ENCODE measurements at places on chromosomes 5 and 9. TPM values are rescaled to one million over a fixed set of nuclear protein-coding genes. Genes with fewer than 3 reads are reported as not detected.

Gene TLR4
- 14.9 TPM for total RNA-seq

Gene CCDC187
- not detected for total RNA-seq

Gene NTRK2
- total RNA-seq = 1.4 TPM

Gene DPYSL3
- total RNA-seq = 159 TPM

Gene VCAN
- 65.8 TPM for total RNA-seq

Gene TSC1
- total RNA-seq = 35.3 TPM

Gene NR5A1
- total RNA-seq = not detected

- DNase-seq = peak; percentile 68
- H3K27me3 ChIP-seq = no peaks in the 10 kb centered on the region
- no peaks in the 10 kb centered on the region for H3K4me1 ChIP-seq
- no peak overlapping the region for H3K4me3 ChIP-seq
- no peaks in the 10 kb centered on the region for H3K36me3 ChIP-seq
Measured at GRCh38 chr9:83554278-83554677, 16.1 kb upstream of the FRMD3 start.

- H3K27me3 ChIP-seq = no peaks in the 10 kb centered on the region
- H3K36me3 ChIP-seq = no peaks in the 10 kb centered on the region
- no peak overlapping the region for H3K4me3 ChIP-seq
- no peak for DNase-seq
- H3K4me1 ChIP-seq = no peaks in the 10 kb centered on the region
Measured at GRCh38 chr9:78707481-78707991, 410.6 kb downstream of the PSAT1 start.

- H3K36me3 ChIP-seq = no peaks in the 10 kb centered on the region
- no peak overlapping the region for H3K4me3 ChIP-seq
- peaks cover 25% of the 10 kb centered on the region for H3K4me1 ChIP-seq
- no peaks in the 10 kb centered on the region for H3K27me3 ChIP-seq
- no peak overlapping the region for H3K27ac ChIP-seq
Measured at GRCh38 chr9:5642170-5642569, 13.3 kb downstream of the RIC1 start.

DNA sequence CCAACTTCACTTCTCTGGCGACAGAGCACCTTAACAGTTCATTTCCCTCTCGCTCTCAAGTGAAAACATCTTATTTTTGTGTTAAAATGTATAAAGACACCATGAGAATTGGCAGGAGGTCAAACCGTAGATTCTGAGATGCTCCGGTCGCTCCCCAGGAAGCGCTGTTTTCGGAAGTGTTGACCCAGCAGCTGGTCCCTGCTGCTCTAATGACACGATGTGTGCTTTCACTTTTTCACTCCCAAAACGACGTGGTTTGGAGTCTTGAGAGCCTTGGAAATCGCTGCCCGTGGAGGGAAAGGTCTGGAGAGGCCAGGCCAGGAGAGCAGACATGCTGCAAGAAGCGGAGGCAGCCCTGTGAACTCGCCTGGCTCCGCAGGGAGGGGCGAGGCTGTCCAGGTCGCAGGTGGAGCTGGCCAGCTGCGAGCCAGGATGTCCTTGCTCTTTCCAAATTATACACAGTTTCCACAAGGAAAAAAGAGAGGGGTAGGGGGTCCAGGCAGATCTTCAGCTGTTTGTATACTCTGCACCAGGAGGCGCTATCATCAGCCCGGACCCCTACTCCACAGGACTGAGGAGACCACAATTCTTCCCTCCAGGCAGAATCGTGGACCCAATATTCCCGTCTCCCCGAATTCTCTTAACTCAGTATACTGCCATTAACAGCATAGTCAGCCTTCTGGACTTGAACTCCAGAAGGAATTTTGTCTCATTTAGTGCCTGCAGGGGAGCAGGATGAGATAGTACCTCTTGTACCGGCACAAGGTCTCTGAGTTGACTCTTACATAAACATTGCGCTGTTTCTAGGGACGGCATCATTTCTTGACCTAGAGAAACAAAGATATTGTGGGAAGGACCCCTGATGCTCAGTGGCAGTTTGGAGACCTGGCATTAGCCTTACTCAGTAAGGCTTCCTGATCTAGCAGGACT, 248.6 kb upstream of the ANKRD55 start:
- H3K4me1 ChIP-seq = no peaks in the 10 kb centered on the region
- H3K27me3 ChIP-seq = no peaks in the 10 kb centered on the region
- H3K4me3 ChIP-seq = peak overlapping the region; percentile 47
- H3K27ac ChIP-seq = peak overlapping the region; percentile 85
- DNase-seq = peak; percentile 76
- H3K36me3 ChIP-seq = no peaks in the 10 kb centered on the region

- H3K27me3 ChIP-seq = no peaks in the 10 kb centered on the region
- no peak overlapping the region for H3K27ac ChIP-seq
- no peaks in the 10 kb centered on the region for H3K4me1 ChIP-seq
- H3K36me3 ChIP-seq = no peaks in the 10 kb centered on the region
- no peak for DNase-seq
- no peak overlapping the region for H3K4me3 ChIP-seq
Measured at GRCh38 chr9:17623965-17624364, 45.1 kb downstream of the SH3GL2 start.

- no peaks in the 10 kb centered on the region for H3K27me3 ChIP-seq
- no peak for DNase-seq
- H3K36me3 ChIP-seq = no peaks in the 10 kb centered on the region
- no peak overlapping the region for H3K27ac ChIP-seq
- H3K4me3 ChIP-seq = no peak overlapping the region
- H3K4me1 ChIP-seq = no peaks in the 10 kb centered on the region
Measured at GRCh38 chr5:129921204-129921603, 16.9 kb downstream of the CHSY3 start.

DNA sequence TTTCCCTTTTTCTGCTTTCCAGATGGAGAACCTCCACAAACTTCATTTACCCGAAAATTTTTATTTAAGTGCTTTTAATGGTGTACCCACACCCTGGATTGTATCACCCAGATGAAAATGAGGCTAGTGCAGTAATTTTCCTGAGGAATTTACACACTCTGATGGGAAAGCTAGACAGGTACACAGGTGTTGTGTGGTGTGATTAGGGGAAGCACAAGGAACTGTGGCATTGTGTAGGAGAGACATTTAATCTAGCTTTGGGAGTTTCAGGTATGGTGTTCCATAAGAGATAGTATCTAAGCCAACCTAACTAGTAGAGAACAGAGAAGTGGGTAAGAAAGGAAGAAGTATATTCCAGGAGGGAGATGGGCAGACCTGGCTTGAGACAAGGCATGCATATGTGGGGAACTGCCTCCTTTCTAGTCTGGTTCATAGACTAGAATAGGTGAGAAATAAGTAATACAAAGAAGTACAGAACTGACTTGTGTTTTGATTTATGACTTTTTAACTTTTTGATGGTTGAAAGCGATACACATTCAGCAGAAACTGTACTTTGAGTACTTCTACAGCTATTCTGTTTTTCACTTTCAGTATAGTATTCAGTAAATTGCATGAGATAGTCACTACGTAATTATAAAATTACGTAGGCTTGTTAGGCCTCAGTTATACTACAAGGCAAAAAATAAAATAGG, 22.9 kb upstream of the ROPN1L start:
- H3K27ac ChIP-seq = no peak overlapping the region
- H3K27me3 ChIP-seq = no peaks in the 10 kb centered on the region
- H3K4me1 ChIP-seq = no peaks in the 10 kb centered on the region

GRCh38 chr9:16530669-16531642, 339.5 kb downstream of the BNC2 start:
- H3K4me1 ChIP-seq = peaks cover 32% of the 10 kb centered on the region
- H3K27me3 ChIP-seq = no peaks in the 10 kb centered on the region
- no peak overlapping the region for H3K4me3 ChIP-seq
- no peaks in the 10 kb centered on the region for H3K36me3 ChIP-seq
- peak overlapping the region; percentile 61 for H3K27ac ChIP-seq

DNA sequence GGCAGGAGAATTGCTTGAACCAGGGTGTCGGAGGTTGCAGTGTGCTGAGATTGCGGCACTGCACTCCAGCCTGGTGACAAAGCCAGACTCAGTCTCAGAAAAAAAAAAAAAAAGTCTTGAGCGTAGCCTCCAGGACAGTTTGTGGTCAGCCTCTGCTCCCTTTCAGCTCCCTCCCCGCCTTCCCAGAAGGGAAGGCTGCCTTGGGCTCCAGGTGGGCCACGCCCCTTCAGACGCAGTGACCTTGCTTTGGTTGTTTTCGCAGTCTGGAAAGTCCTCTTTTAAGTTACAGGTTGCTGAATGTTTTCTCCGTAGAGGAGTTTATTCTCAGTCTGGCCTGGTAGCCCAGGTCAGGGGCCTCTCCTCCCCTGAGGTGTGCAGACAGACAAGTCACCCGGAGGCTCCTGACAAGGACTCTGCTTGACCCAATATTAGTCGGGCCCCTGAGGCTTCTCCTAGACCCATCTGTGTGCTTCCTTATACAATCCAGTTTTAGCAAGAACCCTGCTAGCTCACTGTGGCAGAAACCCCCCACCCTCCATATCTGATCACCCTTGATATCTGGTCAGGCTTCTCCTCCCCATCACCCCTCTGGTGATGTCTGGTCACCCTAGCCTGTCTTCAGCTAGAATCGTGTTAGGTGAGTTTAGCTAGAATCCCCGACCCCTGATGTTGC, 31.6 kb upstream of the N4BP3 start:
- no peak overlapping the region for H3K4me3 ChIP-seq
- no peak overlapping the region for H3K27ac ChIP-seq
- no peak for DNase-seq
- H3K4me1 ChIP-seq = no peaks in the 10 kb centered on the region
- no peaks in the 10 kb centered on the region for H3K27me3 ChIP-seq

DNA sequence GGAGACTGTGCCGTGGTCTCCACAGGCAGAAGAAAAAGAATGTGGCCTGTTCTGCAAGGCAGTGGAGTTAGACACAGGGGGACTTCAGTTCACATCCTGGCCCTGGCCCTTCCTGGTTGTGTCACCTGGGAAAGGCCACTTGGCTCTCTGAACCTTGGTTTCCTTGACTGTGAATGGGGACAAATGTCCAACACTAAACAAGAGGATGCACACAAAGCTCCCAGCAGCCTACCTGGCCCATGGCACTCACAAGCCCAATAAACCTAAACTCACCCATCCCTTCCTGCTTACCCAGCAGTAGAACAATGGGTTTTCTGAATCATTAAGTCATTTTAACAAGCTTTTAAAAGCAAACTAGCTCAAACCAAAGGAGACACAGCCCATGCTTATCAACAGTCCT, 103.9 kb downstream of the FRMD3 start:
- no peaks in the 10 kb centered on the region for H3K27me3 ChIP-seq
- no peak overlapping the region for H3K27ac ChIP-seq
- H3K4me1 ChIP-seq = peaks cover 23% of the 10 kb centered on the region
- DNase-seq = no peak
- H3K36me3 ChIP-seq = no peaks in the 10 kb centered on the region
- no peak overlapping the region for H3K4me3 ChIP-seq

GRCh38 chr5:53350991-53351770, 129.2 kb upstream of the FST start:
- peaks cover 17% of the 10 kb centered on the region for H3K4me1 ChIP-seq
- no peak overlapping the region for H3K4me3 ChIP-seq
- DNase-seq = no peak
- H3K27me3 ChIP-seq = no peaks in the 10 kb centered on the region
- no peaks in the 10 kb centered on the region for H3K36me3 ChIP-seq
- no peak overlapping the region for H3K27ac ChIP-seq

- DNase-seq = no peak
- no peaks in the 10 kb centered on the region for H3K36me3 ChIP-seq
- no peak overlapping the region for H3K4me3 ChIP-seq
- H3K27me3 ChIP-seq = no peaks in the 10 kb centered on the region
- no peaks in the 10 kb centered on the region for H3K4me1 ChIP-seq
- no peak overlapping the region for H3K27ac ChIP-seq
Measured at GRCh38 chr5:16588434-16589214, 28.2 kb downstream of the RETREG1 start.

GRCh38 chr5:109676920-109677319, 12.8 kb upstream of the MAN2A1 start:
- no peaks in the 10 kb centered on the region for H3K36me3 ChIP-seq
- no peak overlapping the region for H3K4me3 ChIP-seq
- no peaks in the 10 kb centered on the region for H3K27me3 ChIP-seq
- H3K27ac ChIP-seq = no peak overlapping the region
- no peak for DNase-seq
- H3K4me1 ChIP-seq = no peaks in the 10 kb centered on the region

- H3K27me3 ChIP-seq = no peaks in the 10 kb centered on the region
- DNase-seq = peak; percentile 73
- H3K4me3 ChIP-seq = peak within 1 kb of the TSS; percentile 51
- H3K4me1 ChIP-seq = peaks cover 16% of the 10 kb centered on the region
- H3K36me3 ChIP-seq = no peaks in the 10 kb centered on the region
Measured at GRCh38 chr9:133737774-133738639, at the start of gene SARDH. Gene SARDH (minus strand): TSS chr9:133738352. CDS start chr9:133734173, 4,179 bp downstream.

DNA sequence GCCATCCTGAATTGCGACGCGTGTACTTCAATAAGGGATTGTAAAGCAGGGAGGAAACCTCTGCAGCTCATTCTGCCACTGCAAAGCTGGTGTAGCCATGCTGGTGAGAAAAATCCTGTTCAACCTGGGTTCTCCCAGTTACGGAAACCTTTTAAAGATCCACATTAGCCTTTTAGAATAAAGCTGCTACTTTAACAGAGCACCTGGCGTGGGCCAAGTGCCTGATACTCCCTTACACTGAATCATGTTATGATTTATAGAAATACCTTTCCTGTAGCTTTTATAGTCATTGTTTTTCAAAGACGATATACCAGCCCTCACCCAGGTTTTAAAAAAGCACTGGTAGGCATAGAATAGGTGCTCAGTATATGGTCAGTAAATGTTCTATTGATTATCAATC, 48.3 kb downstream of the SFXN1 start:
- H3K4me3 ChIP-seq = no peak overlapping the region
- H3K36me3 ChIP-seq = peaks cover 10% of the 10 kb centered on the region
- H3K27me3 ChIP-seq = no peaks in the 10 kb centered on the region
- no peaks in the 10 kb centered on the region for H3K4me1 ChIP-seq
- DNase-seq = no peak

- no peak overlapping the region for H3K4me3 ChIP-seq
- H3K36me3 ChIP-seq = no peaks in the 10 kb centered on the region
- no peaks in the 10 kb centered on the region for H3K27me3 ChIP-seq
- no peak overlapping the region for H3K27ac ChIP-seq
Measured at GRCh38 chr5:109016300-109016699, 268.6 kb downstream of the FER start.

GRCh38 chr5:144484124-144484897, 313.6 kb downstream of the KCTD16 start:
- H3K36me3 ChIP-seq = no peaks in the 10 kb centered on the region
- H3K27ac ChIP-seq = no peak overlapping the region
- DNase-seq = no peak
- no peaks in the 10 kb centered on the region for H3K27me3 ChIP-seq
- H3K4me1 ChIP-seq = no peaks in the 10 kb centered on the region

DNA sequence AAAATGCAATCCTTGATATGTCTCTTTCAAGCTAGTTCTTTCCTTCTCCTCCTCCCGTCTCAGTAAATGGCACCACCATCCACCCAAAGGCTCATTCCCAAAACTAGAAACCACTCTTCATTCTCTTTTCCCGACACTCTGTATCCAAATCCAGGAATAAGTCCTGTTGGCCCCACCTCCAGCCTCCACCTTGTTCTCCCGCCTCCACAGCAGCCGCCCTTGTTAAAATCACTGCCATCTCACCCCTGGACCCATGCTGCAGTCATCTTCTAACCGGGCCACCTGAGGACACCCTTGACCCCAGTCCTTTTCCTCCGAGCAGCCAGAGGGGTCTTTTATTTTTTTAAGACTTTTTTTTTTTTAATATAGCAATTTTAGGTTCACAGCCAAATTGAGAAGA, 9.4 kb downstream of the PDZD2 start:
- H3K4me3 ChIP-seq = no peak overlapping the region
- H3K4me1 ChIP-seq = no peaks in the 10 kb centered on the region
- H3K27ac ChIP-seq = no peak overlapping the region
- H3K36me3 ChIP-seq = no peaks in the 10 kb centered on the region

GRCh38 chr9:86660146-86660943, 287.0 kb downstream of the GAS1 start:
- no peak for DNase-seq
- H3K27me3 ChIP-seq = no peaks in the 10 kb centered on the region
- no peak overlapping the region for H3K27ac ChIP-seq
- H3K4me1 ChIP-seq = no peaks in the 10 kb centered on the region

All from sigmoid colon (tissue), 7 donors.